Stimulated activated CD4-positive, alpha-beta T cell treated with anti-CD3 and anti-CD28 coated beads, Interleukin-1b, Interleukin-23, amount 100 ng/mL, for 1 hour (primary cell): ENCODE measurements at places on chromosomes 3 and 15.

DNA sequence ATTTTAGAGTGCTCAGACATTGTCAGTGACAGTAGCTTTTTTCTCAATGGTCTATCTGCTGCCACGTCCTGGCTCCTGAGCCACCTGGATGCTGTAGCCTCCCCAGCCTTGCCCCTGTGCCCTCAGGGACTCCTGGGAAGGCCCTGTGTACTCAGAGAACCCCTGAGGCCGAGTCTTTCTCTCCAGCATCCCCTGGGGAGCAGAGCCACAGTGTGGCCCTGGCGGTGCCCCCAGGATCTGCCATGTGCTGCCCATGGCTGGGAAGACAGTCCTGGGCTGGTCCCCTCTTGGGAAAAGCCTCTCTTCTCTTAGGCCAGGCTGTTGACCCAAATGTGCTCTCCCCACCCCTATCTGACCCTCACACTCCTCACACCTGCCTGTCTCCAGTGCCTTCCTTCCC, 5.0 kb downstream of the MYD88 start:
- no peak for DNase-seq

DNA sequence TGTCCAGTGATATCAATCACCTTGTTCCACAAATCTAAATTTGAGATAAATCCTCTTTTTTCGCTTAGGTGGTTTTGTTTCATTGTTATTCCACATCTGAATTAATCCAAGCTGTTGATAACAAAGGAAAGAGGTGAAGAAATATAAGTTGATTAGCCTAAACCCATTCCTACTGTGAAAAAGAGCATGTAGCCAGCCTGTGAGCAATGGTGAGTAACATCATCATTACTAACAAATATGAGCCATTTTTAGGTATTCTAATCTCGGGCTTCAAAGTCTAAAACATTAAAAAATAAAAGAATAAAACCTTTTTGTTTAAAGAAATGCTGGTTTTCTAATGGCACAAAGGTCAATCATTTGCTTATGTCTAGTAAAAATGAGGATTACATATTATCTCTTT, 52.1 kb upstream of the P3H2 start:
- DNase-seq: no peak

DNA sequence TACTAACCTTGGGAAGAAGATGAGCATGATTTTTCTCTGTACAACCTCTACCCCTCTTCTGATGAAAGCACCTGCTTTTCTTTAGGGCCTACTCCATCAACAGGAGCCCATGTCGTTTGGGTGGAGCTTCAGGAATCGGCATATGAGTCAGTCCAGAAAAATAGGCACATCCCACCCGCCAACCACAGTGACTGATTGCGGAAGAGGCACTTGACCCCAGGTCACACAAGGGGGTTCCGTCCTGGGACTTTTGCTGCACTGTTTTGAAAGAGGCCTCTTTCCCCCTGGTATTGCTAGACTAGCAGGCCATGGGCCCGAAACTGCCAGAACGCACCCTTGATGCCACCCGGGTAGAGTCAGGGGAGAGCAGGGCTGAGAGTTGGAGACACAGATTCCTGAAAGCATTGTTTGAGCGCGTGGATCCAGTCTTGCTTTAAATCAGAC, 19.3 kb upstream of the NRROS start:
- no peak for DNase-seq

DNA sequence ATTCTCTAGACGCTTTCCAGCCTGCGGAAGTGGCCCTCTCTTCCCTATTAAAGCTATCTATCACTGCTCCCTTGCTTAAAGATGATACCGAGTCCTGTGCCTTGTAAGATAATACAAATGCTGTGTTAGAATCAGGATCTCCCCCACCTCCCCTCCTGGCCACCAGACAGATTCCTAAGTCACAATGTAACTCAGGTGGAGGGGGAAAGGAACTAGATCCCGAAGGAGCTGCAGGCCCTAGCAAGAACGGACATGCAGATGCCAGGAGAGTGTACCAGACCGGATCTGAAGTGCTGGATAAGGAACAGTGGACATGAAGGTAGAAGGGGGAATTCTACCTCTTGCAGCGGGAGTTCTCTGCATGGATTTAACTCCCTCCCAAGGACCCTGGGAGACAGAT, 230.7 kb upstream of the LYSMD4 start:
- DNase-seq: no peak

DNA sequence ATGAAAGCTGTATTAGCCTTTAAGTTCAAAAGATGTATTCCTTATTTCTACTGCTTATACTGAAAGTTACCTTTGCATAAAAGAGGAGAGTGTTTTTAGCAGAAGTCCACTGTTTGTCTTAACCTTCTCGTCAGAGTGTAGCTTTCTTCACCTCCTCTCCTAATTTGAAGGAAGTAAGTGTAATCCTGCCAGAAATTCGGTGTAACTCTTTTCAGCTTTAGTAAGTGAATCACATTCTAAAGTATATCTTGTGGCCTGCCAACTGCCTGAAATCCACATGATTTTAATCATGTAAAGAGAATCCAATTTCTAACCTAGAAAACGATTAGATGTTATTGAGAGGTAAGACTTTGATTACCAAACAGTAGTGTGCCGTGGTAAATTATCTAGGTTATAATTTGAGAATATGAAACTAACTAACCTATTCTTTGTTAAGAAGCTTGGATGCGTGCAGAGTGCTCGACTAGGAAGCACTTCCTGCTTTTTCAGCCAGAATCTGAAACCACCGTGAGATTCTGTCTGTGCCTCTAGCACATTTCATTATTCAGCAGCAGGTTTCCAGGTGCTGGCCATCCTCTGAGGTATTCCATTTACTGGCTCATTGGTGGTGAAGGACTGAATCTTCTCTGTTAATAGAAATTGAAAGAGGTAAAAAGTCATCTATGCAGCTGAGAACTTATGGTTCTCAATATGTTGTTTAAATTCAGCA, 7.5 kb downstream of the GYG1 start:
- no peak for DNase-seq

DNA sequence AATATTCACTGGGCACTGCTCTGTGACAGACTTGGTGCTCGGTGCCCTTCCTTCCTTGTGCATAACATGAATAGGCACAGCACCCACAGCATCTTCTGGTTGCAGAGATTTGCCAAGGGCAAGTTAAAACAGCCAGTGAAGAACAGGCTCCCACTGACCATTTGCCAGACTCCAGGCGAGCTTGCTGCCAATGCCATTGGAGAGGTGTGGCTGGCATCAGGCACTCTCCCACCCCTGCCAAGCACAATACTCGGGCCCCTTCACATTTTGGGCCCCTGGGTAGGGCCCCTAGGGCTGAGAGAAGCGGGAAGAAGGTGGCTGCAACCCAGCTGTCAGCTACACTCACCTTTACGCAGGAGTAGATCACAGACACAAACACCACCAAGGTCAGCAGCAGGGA, 112.1 kb downstream of the SEC22A start:
- DNase-seq: no peak
